Effector memory CD4-positive, alpha-beta T cell (primary cell): ENCODE measurements at places on chromosomes 3 and 15.

DNA sequence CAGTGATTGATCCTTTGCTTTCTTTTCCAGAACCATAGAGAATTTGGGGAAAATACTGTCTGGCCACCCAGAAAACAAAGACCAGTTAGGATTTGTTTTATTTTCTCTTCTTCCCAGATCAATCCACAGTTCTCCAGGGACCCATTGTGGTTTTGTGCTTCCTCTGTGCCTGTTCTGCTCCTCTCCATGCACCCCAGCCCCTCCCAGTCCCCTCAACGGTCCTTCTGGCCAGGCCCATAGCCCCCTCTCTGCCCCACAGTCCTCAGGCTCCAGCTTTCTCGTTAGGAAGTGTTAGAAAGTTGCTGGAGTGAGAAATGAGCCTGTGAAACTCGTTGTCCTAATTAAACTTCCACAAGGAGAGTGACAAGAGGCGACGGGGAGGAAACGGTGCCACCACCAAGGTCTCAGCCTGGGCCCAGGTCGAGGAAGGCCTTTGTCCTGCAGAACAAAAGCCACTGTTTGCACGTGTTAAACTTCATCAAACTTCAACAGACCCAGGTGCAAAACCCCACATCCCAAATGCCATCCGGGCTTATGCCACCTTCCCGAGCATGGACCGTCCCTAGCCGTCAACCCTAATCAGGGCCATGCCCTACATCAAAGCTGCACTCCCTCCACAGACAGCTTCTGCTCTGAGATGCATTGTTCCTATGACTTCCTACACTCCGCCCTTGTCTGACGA is 18.7 kb upstream of the ALDH1A3 start:
- no peak for DNase-seq

DNA sequence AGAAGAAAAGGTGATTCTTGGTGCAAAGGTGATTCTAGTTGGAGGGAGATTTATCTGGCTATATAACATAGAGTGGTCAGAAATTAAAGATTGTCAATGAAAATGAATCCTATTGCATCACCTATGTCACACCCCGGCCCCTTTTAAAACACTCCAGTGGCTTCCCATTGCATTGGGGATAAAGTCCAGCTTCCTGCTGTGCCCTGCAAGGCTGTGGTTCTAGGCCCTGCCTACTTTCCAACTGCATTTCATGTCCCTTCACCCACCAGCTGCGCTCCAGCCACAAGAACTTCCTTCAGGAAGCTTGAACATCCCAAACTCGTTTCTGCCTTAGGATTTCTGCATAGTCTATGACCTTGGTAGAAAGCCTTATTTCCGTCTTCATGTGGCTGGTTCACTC is 118.7 kb upstream of the UMPS start:
- no peak for DNase-seq

DNA sequence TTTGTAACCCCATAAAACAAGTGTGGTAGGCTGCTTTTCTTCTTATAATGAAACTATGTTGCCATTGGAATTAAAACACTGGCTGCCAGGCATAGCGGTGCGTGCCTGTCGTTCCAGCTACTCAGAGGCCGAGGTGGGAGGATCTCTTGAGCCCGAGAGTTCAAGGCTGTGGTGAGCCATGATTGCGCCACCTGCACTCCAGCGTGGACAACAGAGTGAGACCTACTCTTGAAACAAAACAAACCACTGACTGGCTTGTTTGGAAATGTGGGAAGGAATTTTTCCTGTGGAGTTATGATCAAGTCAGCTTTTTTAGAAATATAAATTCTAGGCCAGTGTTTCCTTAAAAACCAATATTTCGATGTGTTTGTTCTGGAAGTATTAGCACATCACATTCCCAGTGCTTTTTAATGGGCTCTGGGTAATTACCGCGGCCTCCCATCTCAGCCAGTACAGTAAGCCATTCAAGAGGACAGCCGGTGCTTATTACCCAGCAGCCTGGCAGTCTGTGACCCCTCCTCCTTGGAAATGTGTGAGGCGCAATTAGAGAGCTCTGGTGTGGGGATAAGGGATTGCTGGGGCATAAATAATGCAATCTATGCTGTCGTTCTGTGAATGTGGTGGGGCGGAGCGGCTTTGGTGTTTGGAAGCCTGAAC is 58.3 kb upstream of the TRAK1 start:
- DNase-seq = no peak

GRCh38 chr15:92914768-92915221 is 14.7 kb downstream of the CHD2 start:
- no peak for DNase-seq

- no peak for DNase-seq
Measured at GRCh38 chr15:70033529-70034140, 64.1 kb downstream of the TLE3 start.

GRCh38 chr15:72237853-72238224 is 6.8 kb upstream of the PKM start:
- no peak for DNase-seq

- DNase-seq = no peak
Measured at GRCh38 chr3:13021141-13022114, 51.8 kb downstream of the IQSEC1 start.

DNA sequence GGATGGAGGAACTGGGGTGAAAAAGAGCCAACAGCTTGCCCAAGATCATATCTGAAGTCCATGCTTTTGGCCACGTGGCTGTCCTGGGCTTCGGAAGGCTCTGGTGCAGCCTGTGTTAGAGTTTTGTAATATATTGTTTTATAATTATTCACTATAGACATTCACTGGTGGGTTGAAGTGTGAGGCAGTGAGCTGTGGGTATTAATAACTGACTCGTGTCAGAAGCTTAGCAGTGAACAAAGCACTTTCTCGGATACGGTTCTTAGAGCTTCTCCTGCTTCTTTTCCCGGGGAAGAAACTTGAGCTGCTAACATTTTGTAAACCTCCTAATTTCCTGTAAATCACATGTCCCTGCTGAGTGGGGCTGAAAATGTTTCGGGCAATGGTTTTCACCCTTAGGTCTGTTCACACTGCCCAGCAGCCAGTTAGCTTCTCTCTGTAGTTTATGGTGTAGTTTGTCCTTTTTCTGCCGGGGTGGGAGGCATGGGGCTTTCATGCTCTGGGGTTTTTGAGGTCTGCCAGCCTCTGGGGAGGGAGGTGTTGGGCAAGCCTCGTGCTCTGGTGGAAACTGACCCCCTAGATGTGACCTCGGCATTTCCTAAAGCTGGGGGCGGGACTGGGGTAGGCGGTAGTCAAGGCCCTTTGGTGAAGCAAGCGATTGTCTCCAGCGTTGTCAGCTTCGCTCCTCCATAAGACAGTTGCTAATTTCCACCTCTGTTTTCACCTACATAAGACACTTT is 1.7 kb downstream of the MRAS start:
- DNase-seq = no peak

GRCh38 chr3:191348098-191348497 is 17.8 kb upstream of the UTS2B start:
- DNase-seq = no peak

- no peak for DNase-seq
Measured at GRCh38 chr15:76116138-76116885, 56.5 kb downstream of the TMEM266 start.

- DNase-seq = no peak
Measured at GRCh38 chr3:155869691-155870090, 759 bp upstream of the GMPS start.

- no peak for DNase-seq
Measured at GRCh38 chr3:77618686-77619085, 578.8 kb downstream of the ROBO2 start.

- DNase-seq = no peak
Measured at GRCh38 chr3:164352991-164353390, 725.3 kb downstream of the SI start.

GRCh38 chr15:51403072-51403878 is 61.8 kb downstream of the GLDN start:
- DNase-seq = no peak

GRCh38 chr3:183797996-183798395 is 27.4 kb downstream of the MAP6D1 start:
- DNase-seq = no peak

GRCh38 chr3:30084971-30085403 is 521.4 kb upstream of the TGFBR2 start:
- DNase-seq = no peak

- DNase-seq = no peak
Measured at GRCh38 chr3:116492379-116492778, 47.1 kb upstream of the LSAMP start.
